Left ventricle myocardium inferior (tissue), 1 donor: ENCODE measurements at places on chromosomes 2 and 18. TPM values are rescaled to one million over a fixed set of nuclear protein-coding genes. Genes with fewer than 3 reads are reported as not detected.

SP110 gene
- total RNA-seq: 10.5 TPM

NEU2 gene
- not detected for total RNA-seq

BCL2 gene
- 7.3 TPM for total RNA-seq

HOXD13 gene
- total RNA-seq: not detected

- H3K27me3 ChIP-seq: no peaks in the 10 kb centered on the region
- no peaks in the 10 kb centered on the region for H3K36me3 ChIP-seq
- no peak overlapping the region for H3K4me3 ChIP-seq
- DNase-seq: no peak
- H3K27ac ChIP-seq: no peak overlapping the region
Observed at GRCh38 chr18:51253476-51253875, 56.0 kb upstream of the MEX3C start.

GRCh38 chr2:26637811-26638310, 3.3 kb downstream of the CIB4 start:
- H3K4me3 ChIP-seq: no peak overlapping the region
- H3K36me3 ChIP-seq: no peaks in the 10 kb centered on the region
- H3K27ac ChIP-seq: no peak overlapping the region
- no peak for DNase-seq
- peaks cover 60% of the 10 kb centered on the region for H3K27me3 ChIP-seq

DNA sequence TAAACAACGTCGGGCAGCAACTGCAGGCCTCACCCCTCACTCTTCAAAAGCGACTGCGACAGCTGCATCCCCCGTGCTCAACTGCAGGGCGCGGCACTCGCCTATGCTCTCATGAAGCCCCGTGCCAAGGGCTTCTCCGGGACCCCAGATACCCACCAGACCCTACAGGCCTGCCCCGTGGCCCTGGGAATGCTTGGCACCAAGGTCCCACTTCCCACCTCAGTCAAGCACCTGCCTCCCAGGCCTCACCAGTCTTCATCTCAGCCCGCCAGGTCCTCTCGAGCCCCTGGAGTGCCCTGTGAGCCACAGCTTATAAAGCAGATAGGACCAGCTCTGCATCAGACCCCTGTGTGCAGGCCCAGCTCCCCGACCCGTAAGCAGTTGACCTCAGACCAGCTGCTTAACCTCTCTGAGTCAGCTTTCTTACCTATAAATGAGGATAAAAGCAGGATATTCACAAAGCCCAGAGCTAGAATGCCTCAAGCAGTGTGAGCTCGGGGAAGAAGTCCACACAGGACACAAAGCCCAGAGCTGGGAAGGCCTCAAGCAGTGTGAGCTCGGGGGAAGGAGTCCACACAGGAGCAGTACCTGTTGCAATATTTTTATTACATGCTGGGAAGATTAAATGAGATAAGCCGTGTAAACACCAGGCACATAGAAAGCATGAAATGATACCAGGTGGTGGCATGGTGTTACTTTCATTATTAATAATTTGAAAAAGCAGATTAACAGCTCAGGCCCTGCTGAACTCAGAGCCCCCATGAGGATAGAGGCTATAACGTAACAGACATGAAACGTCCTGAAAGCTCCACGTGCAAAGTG, 96.9 kb downstream of the HDAC4 start:
- peaks cover 100% of the 10 kb centered on the region for H3K4me1 ChIP-seq
- H3K4me3 ChIP-seq: peak overlapping the region; percentile 20
- no peaks in the 10 kb centered on the region for H3K27me3 ChIP-seq
- H3K27ac ChIP-seq: peak overlapping the region; percentile 76
- H3K36me3 ChIP-seq: no peaks in the 10 kb centered on the region
- DNase-seq: no peak

DNA sequence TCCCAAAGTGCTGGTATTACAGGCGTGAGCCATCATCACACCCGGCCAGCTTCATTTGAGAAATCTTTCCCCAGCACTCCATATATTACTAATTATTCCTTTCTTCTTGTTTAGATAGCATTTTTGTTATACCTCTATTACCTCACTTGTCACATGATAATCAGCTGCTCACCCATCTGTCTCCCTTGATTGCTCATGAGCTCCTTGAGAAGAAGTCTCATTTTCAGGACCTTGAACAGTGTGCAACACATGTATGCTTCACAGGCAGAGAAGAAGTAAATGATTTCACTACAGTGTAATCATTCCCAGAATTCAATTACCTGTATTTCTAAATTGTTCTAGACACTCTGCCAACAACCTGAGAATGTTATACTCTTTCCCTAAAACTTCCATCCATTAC, 6.2 kb downstream of the PAIP2B start:
- H3K4me1 ChIP-seq: peaks cover 2% of the 10 kb centered on the region
- no peak overlapping the region for H3K27ac ChIP-seq
- no peaks in the 10 kb centered on the region for H3K36me3 ChIP-seq
- H3K4me3 ChIP-seq: no peak overlapping the region

DNA sequence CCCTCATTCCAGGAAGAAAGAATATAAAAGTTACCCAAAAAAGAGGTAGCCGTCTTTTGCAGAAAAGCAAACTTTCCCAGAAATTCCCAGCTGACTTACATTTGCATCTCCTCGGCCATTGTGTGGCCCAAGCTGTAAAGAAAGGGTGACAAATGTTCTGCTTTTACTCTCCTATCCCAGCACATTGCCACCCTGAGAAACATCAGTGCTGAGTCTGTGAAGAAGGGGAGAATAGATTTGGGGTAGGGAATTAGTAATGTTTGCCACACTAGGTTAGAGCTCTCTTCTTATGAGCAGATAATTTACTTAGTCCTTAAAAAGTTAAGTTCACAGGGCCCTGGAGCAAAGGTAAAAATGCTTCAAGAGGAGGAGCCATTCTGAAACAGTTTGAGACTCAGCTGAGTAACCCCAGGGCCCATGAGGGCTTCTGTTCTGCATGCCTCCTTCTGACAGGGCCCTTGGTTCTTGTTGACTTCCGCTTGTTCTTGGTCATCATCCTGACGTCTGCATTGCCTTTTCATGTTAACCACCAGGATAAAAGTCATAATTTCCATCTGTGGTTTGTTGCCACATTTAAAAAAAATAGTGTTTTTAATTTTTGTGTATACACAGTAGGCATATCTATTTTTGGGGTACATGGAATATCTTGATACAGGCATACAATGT, 550.7 kb downstream of the RNF144A start:
- no peak overlapping the region for H3K27ac ChIP-seq
- peaks cover 57% of the 10 kb centered on the region for H3K27me3 ChIP-seq
- no peak for DNase-seq
- no peaks in the 10 kb centered on the region for H3K36me3 ChIP-seq
- no peak overlapping the region for H3K4me3 ChIP-seq
- H3K4me1 ChIP-seq: no peaks in the 10 kb centered on the region

GRCh38 chr2:46131-46470, 204 bp downstream of the FAM110C start:
- H3K27ac ChIP-seq: peak overlapping the region; percentile 87
- peak overlapping the region; percentile 72 for H3K4me3 ChIP-seq
- peaks cover 30% of the 10 kb centered on the region for H3K4me1 ChIP-seq
- H3K36me3 ChIP-seq: no peaks in the 10 kb centered on the region
- no peak for DNase-seq

DNA sequence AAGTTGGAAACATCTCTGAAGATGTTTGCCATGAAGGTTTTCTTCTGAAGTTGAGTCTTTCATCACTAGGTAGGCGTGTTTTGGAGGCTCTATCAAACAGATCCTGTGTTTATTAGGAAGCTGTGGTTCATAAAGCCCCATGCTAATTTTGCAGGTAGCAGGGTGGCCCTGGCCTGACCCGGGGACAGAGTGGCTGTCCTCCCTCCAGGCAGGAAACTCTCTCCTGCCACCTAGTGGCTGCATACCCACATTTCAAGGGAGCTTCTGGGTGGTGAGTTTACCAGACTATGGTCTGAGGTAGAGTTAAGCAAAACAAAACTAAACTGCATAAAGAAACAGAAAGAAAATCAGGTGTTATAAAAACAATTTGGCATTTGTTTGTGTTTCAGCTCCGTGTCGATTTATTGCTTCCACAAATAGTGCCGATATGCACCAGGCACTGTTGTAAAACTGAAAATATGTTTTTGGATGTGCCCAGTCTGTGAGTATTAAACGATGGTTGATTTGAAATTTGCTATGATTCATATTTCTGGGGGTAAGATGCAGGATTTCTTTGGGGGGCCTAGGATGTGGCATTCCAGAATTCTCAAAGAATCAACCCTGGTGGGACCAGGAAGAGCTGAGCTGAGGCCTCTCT, 26.0 kb upstream of the IL37 start:
- no peak overlapping the region for H3K27ac ChIP-seq
- DNase-seq: peak; percentile 32
- H3K4me3 ChIP-seq: no peak overlapping the region
- H3K4me1 ChIP-seq: no peaks in the 10 kb centered on the region

GRCh38 chr18:50748243-50749229, 71.3 kb downstream of the MRO start:
- no peak overlapping the region for H3K4me3 ChIP-seq
- H3K27ac ChIP-seq: no peak overlapping the region
- H3K4me1 ChIP-seq: no peaks in the 10 kb centered on the region

GRCh38 chr2:229454934-229455631, 184.0 kb upstream of the PID1 start:
- H3K27ac ChIP-seq: no peak overlapping the region
- no peaks in the 10 kb centered on the region for H3K36me3 ChIP-seq
- H3K4me3 ChIP-seq: no peak overlapping the region
- no peaks in the 10 kb centered on the region for H3K4me1 ChIP-seq
- DNase-seq: no peak

DNA sequence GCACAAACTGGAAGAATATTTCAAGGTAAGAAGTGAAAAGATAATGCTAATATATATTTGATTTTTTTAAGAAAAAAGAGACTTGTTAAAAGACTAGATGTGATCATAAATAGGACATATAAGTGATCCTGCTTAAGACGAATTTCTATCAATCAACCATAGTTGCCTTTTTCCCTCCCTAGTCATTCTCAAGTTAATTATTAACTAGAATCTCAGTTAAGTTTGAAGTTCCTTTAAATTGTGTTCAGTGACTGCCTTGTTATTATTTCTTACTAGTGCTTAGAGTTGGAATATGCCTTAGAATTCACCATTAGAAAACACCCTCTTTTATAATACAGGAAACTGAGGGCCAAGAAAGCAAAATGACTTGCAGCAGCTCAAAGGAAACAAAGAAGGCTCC, 141.5 kb upstream of the SP5 start:
- no peak overlapping the region for H3K4me3 ChIP-seq
- H3K27ac ChIP-seq: no peak overlapping the region
- peaks cover 5% of the 10 kb centered on the region for H3K27me3 ChIP-seq
- no peak for DNase-seq
- H3K4me1 ChIP-seq: no peaks in the 10 kb centered on the region
